Vein endothelial cell (primary cell): ENCODE measurements at places on chromosomes 7 and 10. TPM values are rescaled to one million over a fixed set of nuclear protein-coding genes. Genes with fewer than 3 reads are reported as not detected.

Gene ITPRIP
- 21.3 and 28.7 TPM in 2 replicates for total RNA-seq

Gene TRIM50
- not detected in 2 replicates for total RNA-seq

Gene IFIT1B
- total RNA-seq, result not detected in 2 replicates

Gene ADCYAP1R1
- 0.19 and 0.33 TPM in 2 replicates for total RNA-seq

Gene TMEM229A
- total RNA-seq, result not detected in 2 replicates
